ENCODE measurements at places on chromosomes 13 and 19. TPM values are rescaled to one million over a fixed set of nuclear protein-coding genes. Genes with fewer than 3 reads are reported as not detected.

The CAMSAP3 gene
- total RNA-seq: 47.6 TPM

The ATP5F1D gene
- total RNA-seq: 129 TPM

The IRGC gene
- not detected for total RNA-seq

The SLC15A1 gene
- total RNA-seq: not detected

The PSG6 gene
- total RNA-seq: not detected

The SIGLEC9 gene
- total RNA-seq: not detected

The ZNF578 gene
- 4.1 TPM for total RNA-seq

The KIR3DL2 gene
- not detected for total RNA-seq

The EGLN2 gene
- total RNA-seq: 142 TPM

The GDF15 gene
- total RNA-seq: 8.9 TPM

The SPRYD7 gene
- total RNA-seq: 8.3 TPM

The SH2D3A gene
- 0.32 TPM for total RNA-seq

The SPINT2 gene
- total RNA-seq: 78.9 TPM

The CYP2B6 gene
- not detected for total RNA-seq

The B9D2 gene
- total RNA-seq: 7.6 TPM

The HCST gene
- total RNA-seq: not detected

The TEX101 gene
- total RNA-seq: not detected

The ZAR1L gene
- not detected for total RNA-seq

The DENND1C gene
- total RNA-seq: not detected

The IGFL3 gene
- total RNA-seq: not detected

The SAFB gene
- total RNA-seq: 133 TPM

The DZIP1 gene
- 18.1 TPM for total RNA-seq

The TNNT1 gene
- 19.3 TPM for total RNA-seq

The SPTBN4 gene
- 161 TPM for total RNA-seq

The CTXN1 gene
- total RNA-seq: 90.6 TPM

The CCDC70 gene
- not detected for total RNA-seq

The IGFL1 gene
- total RNA-seq: not detected

The CASP14 gene
- not detected for total RNA-seq

The DPF1 gene
- total RNA-seq: 33.8 TPM

The FCHO1 gene
- total RNA-seq: 45.2 TPM

The PLK5 gene
- 0.69 TPM for total RNA-seq

The RNF225 gene
- total RNA-seq: 0.44 TPM

The KLF1 gene
- not detected for total RNA-seq

The ZNF563 gene
- total RNA-seq: 3.8 TPM

The C19orf85 gene
- not detected for total RNA-seq

The S1PR5 gene
- total RNA-seq: not detected

Data from glutamatergic neuron (in vitro differentiated cells).